Activated T-helper 9 cell treated with anti-CD3 and anti-CD28 coated beads, Interleukin-2, amount 50 U/mL, for 16 hours (primary cell): ENCODE measurements at places on chromosomes 12 and 14.

DNA sequence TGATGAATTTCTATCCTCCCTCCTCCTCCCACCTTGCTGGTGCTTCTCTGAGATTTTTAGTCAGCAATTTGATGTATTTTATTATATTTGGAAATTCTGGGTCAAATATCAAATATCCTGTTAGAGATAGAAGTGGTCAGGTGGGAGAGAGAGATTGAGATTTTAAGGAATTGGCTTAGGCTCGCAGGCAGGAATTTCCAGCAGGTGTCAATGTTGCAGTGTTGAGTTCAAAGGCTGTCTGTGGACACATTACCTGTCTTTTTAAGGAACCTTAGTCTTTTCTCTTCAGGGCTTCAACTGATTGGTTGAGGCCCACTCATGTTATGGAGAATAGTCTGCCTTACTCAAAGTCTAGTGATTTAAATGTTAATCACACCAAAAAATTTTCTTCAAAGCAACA is 457.3 kb downstream of the FLRT2 start:
- no peak for DNase-seq

GRCh38 chr14:68293404-68293803 is 473.8 kb downstream of the RAD51B start:
- no peak for DNase-seq

- DNase-seq = no peak
Observed at GRCh38 chr12:86724716-86725115, 468.5 kb upstream of the MGAT4C start.

DNA sequence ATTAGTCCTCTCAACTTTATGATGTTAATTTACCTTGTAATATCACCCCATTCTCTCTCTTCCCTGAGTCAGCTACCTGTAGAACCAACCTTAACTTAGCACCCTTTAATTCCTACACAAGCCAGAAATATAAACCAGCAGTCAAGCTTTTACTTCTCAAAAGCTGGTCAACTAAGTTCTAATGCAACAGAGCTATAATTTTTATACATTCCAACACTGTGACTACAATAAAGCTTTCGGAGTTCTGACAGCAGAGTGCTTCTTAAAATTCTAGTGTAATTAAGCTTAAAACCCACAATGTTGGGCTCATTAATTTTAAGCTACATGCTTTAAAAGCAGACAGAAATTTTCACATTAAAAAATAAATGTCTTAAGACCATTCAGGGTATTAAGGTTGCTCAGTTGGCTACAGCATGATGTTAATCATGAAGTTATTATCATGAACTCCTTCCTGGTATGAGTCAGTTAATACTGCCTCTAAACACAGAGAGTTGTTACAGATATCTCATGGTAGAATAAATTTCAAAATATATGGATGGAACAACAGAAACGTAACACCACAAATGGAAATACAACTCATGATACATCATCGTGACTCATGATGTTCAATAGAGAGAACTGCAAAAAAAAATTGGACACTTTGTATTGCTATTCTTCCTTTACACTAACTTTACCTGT is 126.7 kb downstream of the EPS8 start:
- no peak for DNase-seq

GRCh38 chr12:13465635-13466034 is 269.1 kb downstream of the EMP1 start:
- DNase-seq = no peak

- DNase-seq = no peak
Observed at GRCh38 chr14:23566112-23566777, 1.3 kb downstream of the AP1G2 start.

DNA sequence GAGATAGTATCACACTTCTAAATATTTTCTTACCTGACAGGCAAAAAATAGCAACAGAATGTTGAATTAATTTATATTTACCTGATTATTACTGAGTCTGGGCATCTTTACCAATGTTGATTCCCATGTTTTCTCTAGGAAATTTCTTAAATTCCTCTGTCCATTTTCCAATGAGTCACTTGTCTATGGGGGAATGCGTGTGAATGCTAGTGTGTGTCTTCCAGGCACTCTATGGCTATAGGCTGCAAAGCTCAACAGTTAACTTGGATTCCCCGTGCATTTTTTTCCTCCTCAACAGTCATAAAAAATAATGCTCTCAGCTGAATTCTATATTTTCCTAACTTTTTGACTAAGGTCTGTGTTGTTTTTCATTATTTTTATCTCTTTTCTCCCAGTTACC is 1385.8 kb upstream of the FLRT2 start:
- DNase-seq = no peak

DNA sequence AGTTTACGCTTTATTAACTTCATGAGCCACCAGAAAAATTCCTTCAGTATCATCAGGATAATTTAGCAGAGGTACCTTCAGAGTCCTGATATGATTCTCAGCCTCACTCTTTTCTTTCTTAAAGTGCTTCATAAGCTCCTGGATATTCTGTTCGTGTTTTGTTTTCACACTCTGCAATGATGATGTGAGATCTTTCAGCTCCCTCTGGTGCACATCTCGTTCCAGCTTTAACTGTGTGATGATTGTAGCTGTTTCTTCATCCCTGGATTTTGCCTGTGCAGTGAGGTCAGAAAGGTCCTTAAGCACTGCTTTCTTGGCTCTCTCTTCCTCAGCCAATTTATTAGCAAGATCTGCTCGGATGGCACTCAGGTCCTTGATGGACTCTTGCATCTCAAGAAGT is 156.7 kb downstream of the CEP128 start:
- no peak for DNase-seq

GRCh38 chr12:112540021-112540420 is 121.3 kb downstream of the PTPN11 start:
- DNase-seq = no peak

GRCh38 chr14:89141862-89142261 is 275.2 kb downstream of the FOXN3 start:
- no peak for DNase-seq

GRCh38 chr12:62127516-62127915 is 132.7 kb upstream of the USP15 start:
- no peak for DNase-seq

DNA sequence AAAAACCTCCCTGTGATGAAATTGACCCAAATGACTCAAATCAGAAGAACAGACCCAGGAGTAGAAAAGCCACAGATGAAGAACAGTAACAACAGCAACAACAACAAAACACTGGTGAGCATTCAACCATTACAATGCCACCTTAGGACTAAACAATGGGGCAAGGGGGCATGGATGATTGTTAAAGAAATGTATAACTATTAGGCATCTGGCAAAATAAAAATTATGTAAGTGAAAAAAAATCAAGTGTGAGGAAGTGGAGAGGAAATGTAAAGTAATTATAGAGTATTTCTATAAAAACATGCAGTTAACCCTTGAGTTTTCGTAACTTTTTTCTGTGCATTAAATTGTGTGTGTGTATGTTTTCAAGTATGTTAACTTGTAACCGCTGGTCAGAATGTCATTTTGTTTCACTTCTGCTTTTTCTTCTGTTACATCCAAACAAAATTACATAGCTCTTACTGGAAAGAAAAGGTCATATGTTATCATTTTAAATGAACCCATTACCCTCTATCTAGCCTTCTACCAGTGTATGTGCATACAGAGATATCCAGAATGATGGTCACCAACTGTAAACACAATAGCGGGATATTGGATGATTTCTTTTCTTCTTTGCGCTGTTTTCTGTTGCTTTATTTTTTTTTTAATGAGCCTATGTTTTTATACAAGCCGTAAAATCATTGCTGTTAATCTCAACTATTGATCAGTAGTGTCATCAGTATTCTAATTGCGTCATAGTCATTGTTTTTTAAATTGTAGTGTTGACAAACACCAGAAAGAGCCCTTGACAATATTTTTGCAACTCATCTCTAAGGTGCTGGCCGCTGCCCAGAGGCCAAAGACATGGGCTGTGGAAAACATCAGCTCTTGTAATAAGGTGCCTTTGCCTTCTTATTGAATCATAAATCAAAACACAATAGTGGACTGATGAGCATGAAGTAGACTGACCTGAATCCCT is 170.6 kb downstream of the CRADD start:
- no peak for DNase-seq

- no peak for DNase-seq
Observed at GRCh38 chr12:111084158-111084557, 163.8 kb upstream of the MYL2 start.

DNA sequence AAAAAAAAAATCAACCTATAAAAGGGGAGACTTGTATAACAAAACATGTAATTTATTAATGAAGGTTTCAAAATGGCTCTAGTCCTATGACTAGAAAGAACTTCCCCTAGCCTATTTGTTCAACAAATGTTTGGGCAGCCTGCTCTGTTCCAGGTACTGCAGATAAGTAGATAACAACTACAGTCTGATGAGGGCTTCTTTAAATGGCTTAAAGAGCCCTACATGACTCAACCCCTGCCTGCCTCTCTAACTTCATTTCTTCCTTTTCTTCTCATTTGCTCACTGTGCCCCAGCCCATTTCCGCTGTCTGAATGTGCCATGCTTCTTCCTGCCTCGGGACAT is 21.5 kb downstream of the ALDH6A1 start:
- DNase-seq = no peak

- no peak for DNase-seq
Observed at GRCh38 chr12:66409195-66409871, 107.0 kb downstream of the HELB start.

- no peak for DNase-seq
Observed at GRCh38 chr14:59303216-59303615, 114.7 kb downstream of the DAAM1 start.

GRCh38 chr14:77542421-77543239 is 44.0 kb upstream of the ISM2 start:
- no peak for DNase-seq

DNA sequence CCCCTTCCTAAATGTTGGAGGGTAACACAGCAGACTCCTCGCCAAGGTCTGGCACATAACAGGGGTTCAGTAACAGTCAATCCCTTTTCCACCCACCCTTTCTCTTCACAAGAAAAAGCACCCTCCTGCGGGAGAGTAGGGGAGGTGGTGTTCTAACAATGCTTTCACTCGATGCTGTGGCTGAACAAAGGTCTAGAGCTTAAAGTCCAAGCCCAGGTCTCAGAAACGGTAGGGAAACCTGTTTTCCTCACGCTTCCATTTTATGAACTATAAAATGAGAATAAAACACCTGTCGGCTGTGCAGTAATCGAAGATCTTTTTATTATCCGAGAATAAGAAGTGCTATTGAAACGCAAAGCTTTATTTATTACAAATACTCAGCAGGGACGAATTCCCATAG is 20.9 kb upstream of the CACNA2D4 start:
- no peak for DNase-seq

- DNase-seq = no peak
Observed at GRCh38 chr12:49905718-49906314, 2.1 kb upstream of the FAIM2 start.

DNA sequence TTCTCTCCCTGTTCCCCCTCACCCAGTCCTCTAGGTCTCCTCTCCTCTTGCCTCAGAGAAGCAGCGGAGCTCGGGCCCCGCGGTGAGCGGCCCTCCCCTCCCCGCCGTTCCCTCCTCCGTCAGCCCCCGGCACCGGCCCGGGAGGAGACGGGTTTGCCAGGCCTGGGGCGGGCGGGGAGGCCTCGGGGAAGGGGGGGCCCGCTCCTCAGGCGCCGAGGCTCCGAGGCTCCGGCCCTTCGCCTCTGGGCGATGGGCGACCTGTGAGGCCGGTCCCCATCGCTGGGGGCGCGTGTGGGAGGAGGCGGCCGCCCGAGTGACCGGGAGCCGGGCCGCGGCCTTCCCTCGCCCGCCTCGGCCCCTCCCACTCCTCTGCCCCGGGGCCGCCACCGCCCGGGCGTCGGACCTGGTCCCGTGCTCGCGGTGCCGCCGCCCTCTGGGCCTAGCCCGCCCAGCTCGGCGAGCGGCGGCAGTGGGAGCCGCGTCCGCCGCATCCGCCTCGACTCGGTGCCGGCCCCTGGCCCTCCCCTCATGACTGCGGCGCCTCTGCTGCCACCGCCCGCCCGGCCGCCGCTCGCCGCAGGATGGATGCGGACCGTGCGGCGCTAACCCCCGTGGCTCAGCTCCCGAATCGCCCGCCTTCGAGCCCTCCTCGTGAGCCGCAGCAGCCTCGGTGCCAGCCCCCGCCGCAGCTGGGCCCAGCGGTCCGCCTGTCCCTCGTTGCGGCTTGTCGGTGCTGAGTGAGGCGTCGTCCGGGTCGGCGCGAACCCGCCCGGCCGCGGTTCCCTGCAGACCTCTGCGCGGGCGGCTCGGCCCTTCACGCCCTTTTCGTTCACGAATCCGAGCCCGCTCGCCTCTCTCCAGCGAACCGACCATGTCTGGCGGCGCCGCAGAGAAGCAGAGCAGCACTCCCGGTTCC is 574 bp downstream of the WNK1 start:
- peak; percentile 34 for DNase-seq

DNA sequence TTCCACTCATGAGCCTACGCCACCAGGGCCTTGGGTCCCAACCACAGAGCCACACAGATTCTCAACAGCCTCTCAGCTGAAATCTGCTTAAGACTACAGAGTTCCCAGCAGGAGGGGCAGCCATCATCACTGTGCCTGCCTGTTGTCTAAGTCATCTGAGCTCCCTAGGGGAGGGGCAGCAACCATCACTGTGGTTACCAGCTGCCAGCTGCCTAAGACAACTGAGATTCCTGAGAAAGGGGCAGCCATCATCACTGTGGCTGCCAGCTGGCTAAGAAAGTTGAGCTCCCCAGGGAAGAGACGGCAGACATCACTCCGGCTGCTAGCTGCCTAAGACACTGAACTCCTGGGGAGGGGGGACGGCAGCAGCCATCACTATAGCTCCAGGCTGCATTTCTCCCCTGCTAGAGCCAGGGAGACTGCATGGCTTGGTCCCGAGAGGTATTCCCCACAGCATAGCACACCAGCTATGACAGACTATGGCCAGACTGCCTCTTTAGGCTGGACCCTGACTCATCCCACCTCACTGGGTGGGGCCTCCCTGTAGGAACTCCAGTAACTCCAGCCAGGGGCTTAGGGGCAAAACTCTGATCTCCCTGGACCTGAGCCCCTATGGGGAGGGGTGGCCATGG is 37.2 kb upstream of the C14orf132 start:
- DNase-seq = no peak

DNA sequence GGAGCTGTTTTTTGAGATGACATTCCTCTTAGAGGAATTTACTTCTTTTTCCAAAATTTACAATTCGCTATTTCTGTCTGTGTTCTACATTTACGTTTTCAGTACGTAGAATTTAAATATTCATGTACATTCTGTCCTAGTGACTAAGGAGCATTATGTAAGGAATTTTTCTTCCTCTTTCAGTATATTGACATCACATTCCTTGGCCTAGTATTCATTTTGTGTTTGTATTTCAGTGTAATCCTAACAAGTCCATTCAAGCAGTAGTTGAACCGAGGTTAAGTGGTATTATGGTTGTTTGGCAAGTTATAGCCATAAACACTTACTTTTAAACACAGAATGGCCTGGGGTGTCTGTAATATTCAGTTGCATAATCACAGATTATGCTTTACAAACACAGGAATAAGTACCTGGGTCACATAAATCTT is 465.2 kb downstream of the PCNX1 start:
- DNase-seq = no peak
